CD8-positive, alpha-beta memory T cell (primary cell): ENCODE measurements at places on chromosomes 11 and 22. TPM values are rescaled to one million over a fixed set of nuclear protein-coding genes. Genes with fewer than 3 reads are reported as not detected.

APOL2 gene
- total RNA-seq = 59.0 TPM

KIAA1671 gene
- total RNA-seq = 13.8 TPM

DNA sequence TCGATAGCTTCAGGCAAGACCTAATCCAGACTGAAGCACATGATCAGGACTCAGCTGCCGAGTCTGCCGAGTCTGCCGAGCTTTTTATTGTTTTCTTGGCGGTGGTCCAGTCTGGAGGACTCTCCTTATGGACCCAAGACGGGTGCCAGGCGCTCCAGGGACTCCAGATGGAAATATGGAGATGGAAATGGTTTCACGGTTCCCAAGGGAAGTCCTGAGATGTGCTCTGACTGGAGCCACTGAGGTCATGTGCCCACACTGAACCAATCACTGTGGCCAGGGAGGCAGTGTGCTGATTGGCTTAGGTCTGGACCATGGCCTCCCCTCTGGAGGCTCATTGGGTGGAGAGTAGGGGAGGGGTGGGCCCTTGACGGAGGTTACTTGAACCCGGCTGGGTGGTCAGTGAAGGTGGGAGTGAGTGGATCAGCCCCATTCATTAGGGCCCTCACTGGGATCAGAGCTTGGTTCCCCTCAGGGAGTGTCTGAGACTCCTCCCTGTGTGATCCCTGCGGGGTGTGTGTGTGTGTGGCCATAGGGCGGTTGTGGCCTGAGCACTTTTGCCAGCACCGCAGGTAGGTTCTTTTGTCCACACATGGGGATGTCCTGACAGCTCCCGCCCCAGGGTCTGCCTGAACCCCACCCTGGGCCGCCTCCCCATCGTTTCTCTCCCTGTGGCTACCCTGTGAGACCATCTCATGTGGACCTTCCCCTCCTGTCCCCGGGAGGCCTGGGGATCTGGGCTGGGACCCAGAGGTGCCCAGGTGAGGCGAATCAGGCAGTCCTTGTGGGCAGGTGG lies 14.0 kb downstream of the RPS6KA4 start:
- H3K36me3 ChIP-seq = no peaks in the 10 kb centered on the region
- no peak overlapping the region for H3K4me3 ChIP-seq
- no peak for DNase-seq
- no peaks in the 10 kb centered on the region for H3K27me3 ChIP-seq
- H3K4me1 ChIP-seq = no peaks in the 10 kb centered on the region

GRCh38 chr22:23856721-23857605 lies 712 bp upstream of the SLC2A11 start:
- peak overlapping the region; percentile 82 for H3K4me3 ChIP-seq
- no peaks in the 10 kb centered on the region for H3K27me3 ChIP-seq
- no peak for DNase-seq
- peaks cover 17% of the 10 kb centered on the region for H3K4me1 ChIP-seq

DNA sequence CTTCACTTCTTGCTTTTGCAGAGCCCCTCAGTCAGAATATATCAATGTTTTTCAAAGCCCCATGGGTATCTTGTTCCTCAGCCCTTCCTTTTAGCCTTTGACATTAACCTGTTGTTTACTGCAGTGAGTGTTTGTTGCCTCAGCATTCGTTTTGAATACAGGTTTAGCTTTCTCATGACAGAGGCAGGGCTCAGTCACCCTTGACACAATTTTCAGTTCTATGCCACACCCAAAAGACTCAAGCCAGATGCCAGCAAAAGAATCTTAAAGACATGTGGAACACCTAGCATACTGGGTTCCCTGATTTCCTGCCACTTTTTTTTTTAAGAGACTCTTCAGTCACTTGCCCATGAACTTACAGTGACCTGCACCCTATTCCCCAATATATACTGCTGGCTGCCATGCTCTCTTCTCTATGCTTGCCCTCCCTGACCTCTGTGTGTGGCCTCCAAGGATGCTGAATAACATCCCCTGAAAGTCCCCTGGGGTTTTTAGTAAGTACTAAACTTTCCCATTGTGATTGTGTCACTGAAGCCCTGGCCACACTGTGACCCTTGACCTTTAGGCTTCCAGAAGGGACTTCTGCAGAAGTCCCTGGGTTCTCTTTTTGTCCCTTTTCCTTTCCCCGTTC lies 1225.5 kb downstream of the TBC1D22A start:
- DNase-seq = no peak
- H3K4me1 ChIP-seq = no peaks in the 10 kb centered on the region
- H3K4me3 ChIP-seq = no peak overlapping the region
- no peaks in the 10 kb centered on the region for H3K27me3 ChIP-seq

UBE4A gene
- 55.9 TPM for total RNA-seq

DNA sequence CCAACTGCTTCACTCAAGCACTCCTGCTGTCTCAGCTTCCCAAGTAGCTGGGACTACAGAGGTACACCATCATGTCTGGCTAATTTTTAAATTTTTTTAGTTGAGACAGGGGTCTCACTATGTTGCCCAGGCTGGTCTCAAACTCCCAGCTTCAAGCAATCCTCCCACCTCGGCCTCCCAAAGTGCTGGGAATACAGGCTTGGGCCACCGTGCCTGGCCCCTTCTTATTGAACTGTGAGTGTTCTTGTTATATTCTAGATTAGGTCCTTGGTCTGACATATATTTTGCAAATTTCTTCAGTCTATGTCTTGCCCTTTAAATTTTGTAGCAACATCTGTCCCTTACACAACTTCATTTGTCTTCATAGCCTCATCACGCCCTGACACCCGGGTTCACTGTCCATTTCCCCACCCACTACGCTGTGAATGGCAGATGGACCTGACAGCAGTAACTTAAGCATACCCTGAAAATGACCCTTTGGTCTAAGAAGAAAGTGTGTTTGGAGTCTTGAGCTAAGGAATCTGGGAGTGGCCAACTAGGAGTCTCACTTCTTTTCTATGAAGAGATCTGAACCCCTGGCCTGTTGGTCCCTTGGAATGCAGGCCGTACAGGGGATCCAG lies 4.2 kb upstream of the FAM118A start:
- H3K36me3 ChIP-seq = no peaks in the 10 kb centered on the region
- H3K4me1 ChIP-seq = peaks cover 12% of the 10 kb centered on the region
- no peaks in the 10 kb centered on the region for H3K27me3 ChIP-seq
- no peak overlapping the region for H3K27ac ChIP-seq

IGLL5 gene
- not detected for total RNA-seq

GRCh38 chr11:67429038-67429668 lies 859 bp downstream of the RPS6KB2 start:
- H3K27me3 ChIP-seq = no peaks in the 10 kb centered on the region
- H3K27ac ChIP-seq = peak overlapping the region; percentile 91
- peaks cover 47% of the 10 kb centered on the region for H3K4me1 ChIP-seq
- H3K36me3 ChIP-seq = peaks cover 14% of the 10 kb centered on the region
- H3K4me3 ChIP-seq = peak overlapping the region; percentile 76
- DNase-seq = no peak

DNA sequence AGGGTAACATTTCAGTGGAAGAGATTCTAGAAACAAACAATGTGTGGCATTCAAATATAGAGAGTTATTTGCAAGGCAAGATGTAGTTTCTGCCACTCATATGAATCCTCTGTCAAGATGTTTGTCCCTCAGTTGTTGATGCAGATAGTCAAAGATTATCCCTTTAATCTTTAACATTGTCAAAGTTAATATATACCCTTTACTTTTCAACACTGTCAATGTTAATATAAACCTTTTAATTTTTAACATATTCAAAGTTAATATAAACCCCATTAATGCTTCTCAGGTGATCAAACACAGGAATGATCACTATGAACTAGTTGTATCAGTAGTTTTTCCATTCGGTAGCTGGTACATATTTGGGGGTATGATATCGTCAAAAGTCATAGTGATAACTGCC lies 51.9 kb upstream of the PICALM start:
- peaks cover 13% of the 10 kb centered on the region for H3K4me1 ChIP-seq
- no peak for DNase-seq
- H3K27me3 ChIP-seq = no peaks in the 10 kb centered on the region
- H3K27ac ChIP-seq = no peak overlapping the region

GRCh38 chr11:1515082-1516060 lies 28.8 kb upstream of the MOB2 start:
- H3K4me1 ChIP-seq = peaks cover 31% of the 10 kb centered on the region
- peak; percentile 53 for DNase-seq
- H3K27ac ChIP-seq = no peak overlapping the region
- H3K27me3 ChIP-seq = no peaks in the 10 kb centered on the region
- no peaks in the 10 kb centered on the region for H3K36me3 ChIP-seq
- H3K4me3 ChIP-seq = no peak overlapping the region

FAM181B gene
- total RNA-seq = not detected

KCNE3 gene
- not detected for total RNA-seq

UCP3 gene
- 2.8 TPM for total RNA-seq

DNA sequence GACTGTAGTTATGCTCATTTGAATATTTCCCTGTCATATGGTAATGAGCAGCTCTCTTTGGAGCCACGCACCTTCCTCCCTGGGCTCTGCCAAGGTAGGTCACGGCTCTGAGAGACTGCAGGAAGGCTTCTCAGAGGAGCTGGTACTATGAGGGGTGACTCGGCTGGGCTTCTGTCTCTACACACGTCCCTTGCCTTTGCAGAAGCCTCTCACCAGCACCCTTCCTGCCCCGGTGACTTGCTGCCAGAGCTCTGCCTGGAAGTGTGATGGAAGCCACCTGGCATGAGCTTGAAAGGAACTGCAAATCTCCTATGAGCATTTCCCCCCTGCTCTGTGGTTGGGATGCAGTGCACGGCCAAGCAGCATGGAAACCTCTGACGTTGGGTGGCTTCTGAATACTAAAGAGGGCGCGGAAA lies 74.2 kb downstream of the KIRREL3 start:
- no peak overlapping the region for H3K4me3 ChIP-seq
- H3K27ac ChIP-seq = no peak overlapping the region
- no peaks in the 10 kb centered on the region for H3K36me3 ChIP-seq

DNA sequence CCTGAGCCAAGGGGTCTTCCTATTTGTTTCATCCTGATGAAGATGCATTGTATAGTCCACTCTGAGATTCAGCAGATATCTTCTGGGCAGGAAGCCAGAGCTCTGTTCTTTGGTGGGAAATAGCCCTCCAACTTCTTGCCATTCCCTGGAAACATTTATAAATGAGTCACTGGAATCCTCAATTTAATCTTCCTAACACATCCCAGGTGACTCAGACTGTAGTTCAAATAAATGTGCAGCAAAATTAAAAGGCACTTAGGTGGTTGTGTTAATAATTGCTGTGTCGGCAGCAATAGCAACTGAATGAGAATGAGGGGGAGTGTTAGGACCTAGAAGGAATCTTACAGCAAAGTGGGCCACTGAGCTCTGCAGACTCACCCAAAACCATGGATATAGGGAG lies 108.6 kb downstream of the INSC start:
- no peak overlapping the region for H3K4me3 ChIP-seq
- H3K27ac ChIP-seq = no peak overlapping the region
- DNase-seq = no peak
- H3K36me3 ChIP-seq = no peaks in the 10 kb centered on the region

MGAT3 gene
- total RNA-seq = 0.27 TPM

CYP2D6 gene
- 1.8 TPM for total RNA-seq

GRCh38 chr11:48008951-48009270 lies 28.6 kb downstream of the PTPRJ start:
- H3K27ac ChIP-seq = peak overlapping the region; percentile 25
- no peaks in the 10 kb centered on the region for H3K36me3 ChIP-seq
- no peaks in the 10 kb centered on the region for H3K27me3 ChIP-seq
- H3K4me3 ChIP-seq = no peak overlapping the region
- no peak for DNase-seq
- peaks cover 91% of the 10 kb centered on the region for H3K4me1 ChIP-seq
